Activated CD8-positive, alpha-beta memory T cell treated with anti-CD3 and anti-CD28 coated beads for 48 hours (primary cell): ENCODE measurements at places on chromosomes 5 and 9.

GRCh38 chr9:112218908-112219307 is 43.8 kb upstream of the SUSD1 start:
- DNase-seq: no peak

DNA sequence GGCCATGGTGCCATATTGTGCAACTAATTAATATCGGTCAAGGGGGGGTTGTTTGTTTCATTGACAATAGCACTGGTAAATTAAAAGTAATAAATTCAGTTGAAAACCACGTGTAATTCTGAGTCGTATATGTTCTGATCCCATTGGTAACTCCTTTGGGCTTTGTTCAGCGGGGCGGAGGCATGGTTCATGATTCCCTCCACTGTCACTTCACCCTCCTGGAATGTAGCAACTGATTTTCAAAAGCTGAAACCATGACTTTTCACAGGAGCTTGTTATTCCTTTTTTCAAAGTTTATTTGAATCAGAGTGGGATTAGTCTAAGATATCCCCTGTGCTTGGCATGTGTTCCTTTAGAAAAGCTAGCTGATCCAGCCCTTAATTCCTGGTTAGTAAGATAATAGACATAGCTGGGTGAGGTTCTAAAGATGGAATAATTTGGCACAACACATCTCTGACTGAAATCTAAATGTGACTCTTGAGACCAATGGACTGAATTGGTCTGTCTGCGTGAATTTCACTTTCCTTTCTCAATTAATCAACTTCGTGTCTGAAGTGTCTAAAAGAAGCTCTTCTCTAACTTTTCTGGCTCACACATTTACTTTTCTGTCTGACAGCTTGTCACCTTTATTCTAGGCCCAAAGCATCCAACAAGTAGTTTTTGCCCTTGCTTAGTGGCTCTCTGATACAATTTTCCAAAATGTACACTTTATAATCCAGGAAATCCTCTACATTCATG is 185.7 kb upstream of the VCAN start:
- DNase-seq: no peak

DNA sequence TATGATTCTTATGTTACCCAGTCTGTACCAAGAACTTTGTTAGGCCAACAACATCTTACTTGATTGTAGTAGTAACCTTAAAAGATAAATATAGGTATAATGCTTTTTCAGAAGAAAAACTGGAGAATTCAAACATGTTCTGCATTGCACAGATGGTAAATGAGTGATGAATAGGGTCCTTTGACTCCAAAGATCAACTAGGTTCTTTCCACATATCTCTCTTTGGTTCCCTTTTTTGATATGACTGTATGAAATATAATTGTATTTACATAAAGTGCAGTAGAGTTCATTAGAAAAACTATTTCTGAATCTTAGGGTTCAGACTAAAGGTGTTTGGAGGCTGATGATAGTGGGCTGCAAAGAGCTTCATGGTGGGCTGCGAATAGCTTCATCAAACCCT is 150.5 kb upstream of the CDKN2B start:
- no peak for DNase-seq

DNA sequence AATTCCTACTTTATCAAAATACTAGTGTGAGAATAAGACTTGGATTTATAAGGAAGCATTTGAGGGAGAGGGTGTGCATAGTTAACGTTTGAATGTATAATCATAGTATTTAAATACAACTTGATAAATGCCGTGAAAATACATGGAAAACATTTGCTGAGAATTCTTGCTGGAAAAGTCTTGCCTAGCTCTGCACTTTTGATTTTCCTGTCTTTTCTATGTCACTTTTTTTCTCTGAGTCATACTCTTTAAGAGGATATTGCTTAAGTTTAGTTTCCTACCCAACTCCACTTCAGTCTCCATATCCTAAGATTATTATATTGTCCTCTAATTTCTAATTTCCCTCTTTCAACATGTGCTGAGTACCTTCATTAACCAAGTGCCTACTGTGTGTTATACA is 616.6 kb upstream of the SEMA6A start:
- DNase-seq: no peak

DNA sequence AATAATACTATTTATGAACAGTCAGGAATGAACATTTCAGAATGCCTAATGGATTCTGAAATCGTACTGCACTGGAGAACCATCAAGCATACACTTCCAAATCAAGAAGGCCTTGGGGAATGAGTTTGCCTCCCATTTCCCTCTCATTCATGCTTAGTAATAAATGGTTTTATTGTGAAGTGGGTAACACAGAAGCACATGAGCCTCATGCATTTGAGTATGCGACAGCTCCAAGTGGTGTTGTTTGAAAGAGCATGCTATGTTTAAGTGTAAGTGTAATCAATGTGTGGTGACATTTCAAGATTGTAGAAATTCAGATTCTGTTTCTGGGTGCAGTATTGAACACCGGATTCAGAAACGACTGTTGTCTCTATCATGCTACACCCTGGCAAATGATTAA is 60.0 kb downstream of the SGCD start:
- no peak for DNase-seq

DNA sequence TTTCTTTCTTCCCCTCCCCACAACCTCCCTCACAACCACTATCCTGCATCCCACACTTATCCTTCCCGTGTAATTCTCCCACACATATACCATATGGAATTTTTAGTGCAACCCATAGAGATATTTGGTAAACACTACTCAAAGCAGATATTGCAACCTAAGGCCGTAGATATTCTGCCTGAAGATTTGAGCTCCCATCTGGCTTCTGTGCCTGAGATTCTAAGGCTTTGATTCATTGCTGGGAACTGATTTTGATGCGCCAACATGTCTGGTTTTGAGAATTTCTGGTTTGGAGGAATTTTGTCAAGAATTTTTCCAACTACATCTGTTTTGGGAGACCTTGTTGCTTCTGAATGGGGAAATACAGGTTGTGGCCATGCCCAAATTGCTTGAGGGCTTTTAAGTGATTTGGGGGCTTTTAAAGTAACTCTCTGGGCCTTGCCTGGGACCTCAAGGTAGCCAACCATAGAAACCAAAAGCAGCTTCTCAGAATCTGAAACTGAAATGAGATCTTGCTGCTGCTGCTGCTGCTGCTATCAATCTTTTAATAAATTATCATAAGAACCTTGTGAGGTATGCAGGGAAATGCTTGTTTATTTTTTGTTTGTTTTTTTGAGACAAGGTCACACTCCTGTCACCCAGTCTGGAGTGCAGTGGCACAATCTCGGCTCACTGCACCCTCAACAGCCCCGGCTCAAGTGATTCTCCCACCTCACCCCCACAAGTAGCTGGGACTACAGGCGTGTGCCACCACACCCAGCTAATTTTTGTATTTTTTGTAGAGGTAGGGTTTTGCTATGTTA is 36.2 kb downstream of the PLAC8L1 start:
- no peak for DNase-seq

- no peak for DNase-seq
These were observed 11.7 kb upstream of the PDE4D start for GRCh38 chr5:59905188-59905587.

- no peak for DNase-seq
These were observed 41.8 kb upstream of the ERCC6L2 start for GRCh38 chr9:95833546-95834178.

DNA sequence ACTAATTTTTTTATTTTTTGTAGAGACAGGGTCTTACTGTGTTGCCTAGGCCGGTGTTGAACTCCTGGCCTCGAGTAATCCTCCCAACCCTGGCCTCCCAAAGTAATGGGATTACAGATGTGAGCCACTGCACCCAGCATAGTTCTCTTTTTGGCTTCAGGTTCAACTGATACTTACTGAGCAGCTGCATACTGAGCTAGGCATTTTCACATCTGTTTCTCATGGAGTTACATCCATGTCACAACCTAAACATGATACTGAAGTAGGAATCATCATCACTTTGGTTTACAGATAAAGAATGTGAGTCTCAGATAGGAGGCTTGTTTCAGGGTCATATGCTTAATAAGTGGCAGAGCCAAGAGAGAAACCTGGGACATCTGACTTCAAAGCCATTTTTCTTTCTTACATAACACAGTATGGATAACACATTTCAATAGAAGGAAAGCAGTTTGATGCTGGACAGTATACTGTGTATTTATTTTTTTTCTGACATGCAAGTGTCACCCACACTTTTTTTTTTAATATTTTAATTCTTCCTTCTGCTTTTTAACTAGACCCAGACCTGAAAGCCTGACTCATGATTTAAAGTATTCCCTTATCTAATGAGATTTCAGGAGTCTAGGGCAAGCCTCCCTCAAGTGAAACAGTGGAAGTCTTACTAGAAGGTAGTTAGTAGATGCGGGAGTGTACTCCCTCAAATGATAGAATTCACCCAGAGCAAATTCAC is 90.8 kb downstream of the HACD4 start:
- no peak for DNase-seq

DNA sequence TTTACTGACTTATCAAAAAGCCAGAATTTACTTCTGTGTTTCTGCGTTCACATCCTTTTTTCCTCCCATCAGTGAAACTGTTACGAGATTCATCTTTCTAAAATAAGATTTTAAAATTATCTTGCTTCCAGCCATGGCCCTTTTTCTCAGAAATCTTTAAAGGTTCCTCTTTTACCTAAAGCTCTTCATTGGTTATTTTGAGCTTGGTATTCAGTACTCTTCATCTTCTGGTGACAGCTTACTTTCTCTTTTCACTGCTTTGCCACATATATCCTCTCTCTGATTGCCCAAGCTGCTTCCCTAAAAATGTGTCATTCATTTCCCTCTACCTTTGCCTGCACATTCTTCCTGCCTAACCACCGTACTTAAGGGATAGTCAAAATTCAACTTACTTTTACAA is 32.3 kb downstream of the TGFBR1 start:
- DNase-seq: no peak

GRCh38 chr9:99138424-99139284 is 33.7 kb downstream of the TGFBR1 start:
- no peak for DNase-seq

DNA sequence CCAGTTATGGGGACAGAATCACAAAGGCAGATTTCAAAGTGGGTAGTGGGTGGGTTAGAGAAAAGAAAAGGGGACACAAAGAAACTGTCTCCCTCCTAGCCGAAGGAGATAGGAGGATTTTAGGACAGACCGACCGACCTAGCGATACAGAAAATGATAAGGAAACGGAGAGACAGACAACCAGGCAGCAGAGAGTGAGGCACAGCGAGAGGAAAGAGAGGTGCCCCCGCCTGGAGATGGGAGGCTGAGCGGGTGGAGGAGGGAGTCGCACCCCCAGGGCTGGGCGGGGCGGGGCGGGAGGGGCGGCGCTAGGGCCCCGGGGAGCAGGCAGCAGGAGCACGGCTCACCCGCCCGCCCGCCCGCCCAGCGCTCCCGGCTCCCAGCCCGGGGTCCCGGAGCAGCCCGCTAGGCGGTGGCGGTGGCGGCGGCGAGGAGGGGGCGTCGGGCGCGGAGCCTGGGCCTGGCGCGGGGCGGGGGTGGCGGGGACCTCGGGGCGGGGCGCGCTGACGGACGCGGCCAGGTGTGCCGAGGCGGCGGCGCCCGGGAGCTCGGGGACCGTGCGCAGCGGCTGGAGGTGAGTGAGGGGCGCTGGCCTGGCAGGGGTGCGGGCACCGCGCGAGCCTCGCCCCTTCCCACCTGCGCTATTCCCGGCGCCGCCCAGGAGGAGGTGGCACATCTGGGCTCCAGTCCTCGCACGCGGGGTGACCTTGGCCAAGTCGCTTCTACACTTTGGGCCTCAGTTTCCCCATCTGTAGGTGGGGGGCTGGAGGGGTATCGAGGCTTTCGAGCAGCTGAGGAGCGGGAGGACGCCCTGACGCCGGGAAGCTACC is 15.9 kb upstream of the SYNPO start:
- DNase-seq: no peak

DNA sequence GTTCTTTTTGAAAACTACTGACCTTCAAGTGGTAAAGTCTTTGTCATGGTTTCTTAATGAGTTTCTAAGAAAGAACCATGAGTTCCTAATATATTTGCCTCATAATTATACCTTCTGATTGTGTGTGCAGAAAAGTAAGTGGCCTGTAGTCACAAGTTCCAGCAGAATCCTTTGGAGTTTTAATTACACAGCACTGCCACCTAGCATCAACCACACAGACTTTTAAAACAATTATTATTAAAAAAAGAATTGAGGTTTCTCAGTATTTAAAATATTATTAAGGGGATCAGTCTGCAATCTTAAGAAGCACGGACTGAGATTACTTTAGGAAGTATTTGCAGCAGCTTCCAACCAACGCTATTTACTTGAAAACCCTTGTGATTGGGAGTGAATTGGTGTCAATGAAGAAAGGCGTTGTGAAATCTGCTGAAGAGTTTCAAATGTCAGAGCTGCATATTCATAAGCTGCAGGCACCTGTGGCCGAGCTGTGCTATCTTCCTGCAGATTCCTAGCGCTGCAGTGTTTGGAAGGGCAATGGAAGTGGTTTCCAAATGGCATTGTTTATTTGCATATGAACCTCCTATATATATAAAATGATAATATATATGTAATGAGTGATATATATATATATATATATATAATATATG is 1074.2 kb upstream of the WWC1 start:
- no peak for DNase-seq

- no peak for DNase-seq
These were observed 437.1 kb downstream of the PRR16 start for GRCh38 chr5:120901199-120901598.

DNA sequence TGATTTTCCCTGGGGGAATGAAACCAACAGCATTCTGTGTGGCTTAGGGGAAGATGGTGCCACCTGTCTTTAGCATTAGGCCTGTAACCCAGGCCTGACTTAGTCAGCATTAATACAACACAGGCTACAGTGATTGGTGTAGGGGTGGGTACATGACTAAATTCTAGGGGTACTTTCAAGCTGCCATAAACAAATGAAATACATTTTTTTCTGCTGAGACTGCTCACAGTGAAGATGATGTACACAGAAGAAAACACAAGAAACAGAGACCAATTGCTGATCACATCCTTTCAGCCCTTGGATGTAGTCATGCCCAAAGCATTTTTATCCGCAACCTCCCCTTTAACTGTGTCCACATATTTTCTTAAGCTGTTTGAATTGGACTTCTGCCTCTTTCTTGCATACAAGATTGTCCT is 527.2 kb downstream of the KCTD16 start:
- DNase-seq: no peak

- DNase-seq: no peak
These were observed 35.0 kb upstream of the NCS1 start for GRCh38 chr9:130137081-130137640.

DNA sequence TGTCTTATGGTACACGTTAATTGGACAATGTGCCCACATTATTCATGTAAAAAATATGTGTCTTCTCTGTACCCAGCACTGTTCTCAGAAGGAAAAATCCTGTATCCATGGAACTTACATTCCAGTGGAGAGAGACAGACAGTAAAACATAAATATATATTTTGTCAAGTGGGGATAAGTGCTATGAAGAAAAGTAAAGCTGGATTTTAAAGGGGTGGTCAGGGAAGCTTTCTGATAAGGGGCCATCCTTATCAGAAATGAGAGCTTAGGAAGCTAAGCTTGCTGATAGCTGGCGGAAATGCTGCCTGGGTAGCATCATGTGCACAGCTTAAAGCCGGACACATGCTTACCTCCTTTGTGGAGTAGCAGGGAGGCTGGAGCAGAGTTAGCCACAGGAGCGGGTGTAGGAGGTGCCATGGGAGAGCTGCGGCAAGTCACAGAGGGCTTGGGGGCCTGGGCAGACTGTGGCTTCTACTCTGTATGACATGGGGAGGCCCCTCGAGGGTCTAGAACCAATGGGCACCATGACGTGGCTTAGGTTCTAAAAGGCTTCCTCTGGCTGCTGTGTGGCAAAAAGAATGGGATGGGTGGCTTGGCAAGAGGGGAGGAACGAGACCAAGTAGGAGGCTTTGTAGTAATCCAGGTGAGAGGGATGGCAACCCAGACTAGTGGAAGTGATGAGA is 141.7 kb downstream of the FGF1 start:
- DNase-seq: no peak
